Activated T-helper 1 cell treated with Interleukin-2 at 50 U/mL for 16 hours (primary cell): ENCODE measurements at places on chromosomes 4 and X.

- DNase-seq = no peak
These were observed 35.0 kb downstream of the QDPR start for GRCh38 chr4:17476853-17477252.

- no peak for DNase-seq
These were observed 48.1 kb upstream of the RASGEF1B start for GRCh38 chr4:81519856-81520255.

DNA sequence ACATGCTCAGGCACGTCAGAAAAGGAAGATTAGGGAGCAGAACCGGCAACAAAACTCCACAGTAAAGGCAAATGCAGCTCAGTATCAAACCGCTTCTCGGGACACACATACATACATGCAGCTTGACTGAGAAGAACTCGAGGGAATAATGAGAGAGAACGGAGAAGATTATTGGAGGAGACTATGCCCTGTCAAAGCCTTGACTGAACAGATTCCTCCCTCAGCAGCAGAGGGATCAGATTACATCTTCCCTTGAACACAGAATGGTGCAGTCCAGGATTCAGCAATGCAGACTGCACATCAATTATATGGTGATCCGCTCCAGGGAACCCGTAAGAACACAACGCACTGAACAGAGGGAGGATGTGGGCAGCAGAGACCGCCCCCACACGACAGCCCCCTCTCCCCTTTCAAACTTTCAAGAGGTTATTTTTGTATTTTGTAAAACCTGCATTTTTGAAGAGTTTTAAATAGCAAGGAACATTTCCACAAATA lies 183.2 kb downstream of the FBXW7 start:
- DNase-seq = no peak

- no peak for DNase-seq
These were observed 68.3 kb upstream of the SLC7A11 start for GRCh38 chr4:138310498-138310897.

DNA sequence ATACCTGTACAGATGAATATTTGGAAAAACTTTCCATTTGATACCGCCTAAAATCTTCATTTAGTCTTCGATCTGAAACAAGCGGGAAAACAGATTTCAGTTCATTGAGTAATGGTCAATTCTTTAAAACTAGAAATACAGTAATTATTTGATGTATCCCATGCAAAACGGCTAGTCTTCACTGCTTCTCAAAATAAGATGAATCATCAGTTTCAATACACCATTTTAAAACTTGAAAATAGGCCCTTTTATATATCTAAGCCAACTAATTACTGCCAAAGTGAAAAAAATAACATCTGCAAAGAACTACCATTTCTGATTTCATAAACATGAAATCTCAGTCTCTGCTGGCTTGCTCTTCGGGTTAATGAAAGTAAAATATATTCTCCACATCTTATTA lies 11.0 kb downstream of the SCLT1 start:
- no peak for DNase-seq

DNA sequence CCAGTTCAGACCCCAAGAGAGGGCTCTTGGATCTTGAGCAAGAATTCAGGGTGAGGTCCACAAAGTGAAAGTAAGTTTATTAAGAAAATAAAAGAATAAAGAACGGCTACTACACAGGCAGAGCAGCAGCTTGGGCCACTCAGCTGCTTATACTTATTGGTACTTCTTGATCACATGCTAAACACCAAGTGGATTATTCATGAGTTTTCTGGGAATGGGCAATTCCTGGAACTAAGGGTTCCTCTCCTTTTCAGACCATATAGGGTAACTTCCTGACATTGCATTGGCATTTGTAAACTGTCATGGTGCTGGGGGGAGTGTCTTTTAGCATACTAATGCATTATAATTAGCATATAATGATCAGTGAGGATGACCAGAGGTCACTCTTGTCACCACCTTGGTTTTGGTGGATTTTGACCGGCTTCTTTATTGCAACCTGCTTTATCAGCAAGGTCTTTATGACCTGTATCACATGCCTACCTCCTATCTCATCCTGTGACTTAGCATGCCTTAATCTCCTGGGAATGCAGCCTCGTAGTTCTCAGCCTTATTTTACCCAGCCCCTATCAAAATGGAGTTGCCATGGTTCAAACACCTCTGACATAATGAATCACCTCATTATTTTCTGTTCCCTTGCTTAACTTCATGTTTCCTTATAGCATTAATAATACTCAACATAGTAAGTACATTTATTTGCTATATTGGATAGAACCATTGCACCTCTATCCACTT lies 476.3 kb downstream of the DTHD1 start:
- no peak for DNase-seq
